Endothelial cell (in vitro differentiated cells): ENCODE measurements at places on chromosomes 6 and 20.
A peak's percentile ranks its signal among the peaks of the same experiment; 100 is the strongest.

GRCh38 chr6:152380993-152381898 is 255.9 kb downstream of the SYNE1 start:
- DNase-seq, result peak; percentile 11

- no peak for DNase-seq
Measured at GRCh38 chr20:3931664-3932063, 42.5 kb downstream of the PANK2 start.

- no peak for DNase-seq
Measured at GRCh38 chr20:25466846-25467245, 59.4 kb downstream of the GINS1 start.

DNA sequence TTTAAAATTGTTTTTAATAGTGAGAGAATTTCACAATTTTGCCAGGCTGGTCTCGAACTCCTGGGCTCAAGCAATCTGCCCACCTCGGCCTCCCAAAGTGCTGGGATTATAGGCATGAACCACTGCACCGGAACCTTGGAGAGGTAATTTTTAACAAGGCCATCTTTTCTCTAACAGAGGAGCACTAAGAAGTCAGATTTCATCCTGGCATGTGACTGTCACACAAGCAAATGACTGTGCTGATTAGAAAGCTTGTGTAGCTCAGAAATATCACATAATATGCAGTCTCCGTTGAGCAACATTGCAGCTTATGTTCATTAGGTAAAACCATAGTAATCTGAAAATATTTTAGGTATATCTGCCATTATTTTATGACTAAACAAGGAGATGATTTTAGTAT is 156.0 kb downstream of the CCDC170 start:
- DNase-seq, result no peak

- no peak for DNase-seq
Measured at GRCh38 chr6:835476-836160, 142.7 kb upstream of the EXOC2 start.

DNA sequence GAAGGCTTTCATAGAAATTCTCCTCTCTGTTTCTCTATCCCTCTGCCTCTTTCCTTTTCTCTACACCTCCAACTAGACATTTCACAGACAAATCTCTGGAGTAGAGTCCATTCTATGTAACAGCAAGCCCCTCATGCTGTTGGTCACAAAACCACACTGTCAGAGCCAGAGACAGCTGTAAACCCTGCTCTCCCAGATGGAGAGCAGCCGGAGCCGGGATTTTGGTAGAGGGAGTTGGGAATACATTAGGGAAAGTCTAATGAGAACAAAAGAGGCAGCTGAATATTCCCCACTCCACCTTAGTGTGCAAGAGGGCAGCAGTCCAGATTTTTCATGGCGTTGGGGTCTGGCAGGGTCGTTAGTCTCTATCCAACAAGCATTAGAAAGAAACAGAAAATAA is 68.3 kb upstream of the EDN1 start:
- no peak for DNase-seq

DNA sequence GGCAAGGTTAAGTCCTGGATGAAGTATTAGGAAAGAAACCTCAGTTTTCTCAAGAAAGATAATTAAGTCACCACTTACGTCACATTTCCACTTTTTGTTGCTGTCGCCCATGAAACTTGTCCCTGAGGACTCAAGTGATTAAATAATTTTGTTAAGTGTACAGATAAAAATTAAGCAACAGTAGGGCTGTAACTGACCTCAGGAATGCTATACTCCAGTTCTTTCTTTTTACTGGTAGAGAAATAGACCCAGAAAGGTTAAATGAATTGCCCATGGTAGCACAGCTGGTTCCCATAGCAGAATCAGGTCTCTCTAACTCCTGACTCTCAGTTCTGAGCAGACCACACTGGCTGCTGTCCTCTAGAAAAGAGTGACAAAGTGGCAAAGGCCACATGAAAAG is 54.5 kb downstream of the CLIC5 start:
- no peak for DNase-seq

- DNase-seq, result peak; percentile 86
Measured at GRCh38 chr6:34027445-34027936, 118.4 kb downstream of the GRM4 start.

DNA sequence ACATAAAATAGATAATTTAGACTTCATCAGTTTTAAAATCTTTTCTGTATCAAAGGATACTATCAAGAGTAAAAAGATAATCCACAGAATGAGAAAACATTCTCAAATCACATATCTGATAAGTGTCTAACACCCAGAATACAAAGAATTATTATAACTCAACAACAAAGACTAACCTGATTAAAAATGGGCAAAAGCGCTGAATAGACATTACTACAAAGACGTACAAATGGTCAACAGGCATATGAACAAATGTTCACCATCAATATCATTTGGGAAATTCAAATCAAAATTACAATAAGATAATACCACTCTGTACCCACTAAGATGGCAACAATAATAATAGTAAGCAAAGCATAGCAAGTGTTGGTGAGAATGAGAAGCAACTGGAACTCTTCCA is 503.8 kb downstream of the CDH26 start:
- no peak for DNase-seq

- DNase-seq, result no peak
Measured at GRCh38 chr6:126842769-126843168, 275.7 kb upstream of the RSPO3 start.

- no peak for DNase-seq
Measured at GRCh38 chr6:53441035-53441493, 92.3 kb upstream of the ELOVL5 start.

GRCh38 chr20:5095931-5096330 is 23.8 kb downstream of the PCNA start:
- DNase-seq, result no peak
